Activated CD8-positive, alpha-beta memory T cell treated with anti-CD3 and anti-CD28 coated beads for 24 hours (primary cell): ENCODE measurements at places on chromosomes 16 and 17.

- no peak for DNase-seq
These were observed 394.7 kb upstream of the ASIC2 start for GRCh38 chr17:33687831-33688230.

DNA sequence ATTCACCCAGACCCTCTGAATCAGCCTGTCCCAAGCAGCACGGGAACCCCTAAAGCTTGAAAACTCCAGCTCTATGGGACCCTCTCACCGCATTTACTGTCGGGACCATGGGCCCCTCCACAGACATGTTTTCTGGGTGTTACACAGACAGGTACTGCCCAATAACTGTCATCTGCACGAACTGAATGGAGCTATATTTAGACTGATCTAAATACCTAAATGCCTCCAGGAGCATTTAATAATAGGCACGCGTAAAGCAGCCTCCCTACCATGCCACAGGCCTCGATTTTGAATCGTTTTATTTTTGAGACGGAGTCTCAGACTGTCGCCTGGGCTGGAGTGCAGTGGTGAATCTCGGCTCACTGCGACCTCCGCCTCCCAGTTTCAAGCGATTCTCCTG lies 49.7 kb downstream of the EMP2 start:
- no peak for DNase-seq

GRCh38 chr17:61331886-61332285 lies 67.8 kb upstream of the TBX2 start:
- no peak for DNase-seq

- no peak for DNase-seq
These were observed 119.1 kb downstream of the BANP start for GRCh38 chr16:88070341-88070740.

- no peak for DNase-seq
These were observed 6.6 kb upstream of the SPAG7 start for GRCh38 chr17:4974115-4974670.

DNA sequence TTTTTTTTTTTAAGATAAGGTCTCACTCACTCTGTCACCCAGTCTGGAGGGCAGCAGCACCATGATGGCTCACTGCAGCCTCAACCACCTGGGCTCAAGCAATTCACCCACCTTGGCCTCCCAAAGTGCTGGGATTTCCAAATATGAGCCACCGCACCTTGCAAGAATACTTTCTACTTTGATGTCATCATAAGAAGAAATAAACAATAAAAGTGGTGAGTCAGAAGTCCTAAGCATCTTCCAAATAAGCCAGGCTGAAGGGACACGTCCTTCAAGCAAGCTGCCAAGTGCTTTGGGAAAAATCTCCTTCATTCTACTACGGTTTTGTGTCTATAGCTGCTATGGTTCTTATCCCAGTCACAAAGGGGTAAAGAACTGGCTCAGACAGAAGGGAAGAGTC lies 20.3 kb downstream of the HASPIN start:
- DNase-seq = no peak

DNA sequence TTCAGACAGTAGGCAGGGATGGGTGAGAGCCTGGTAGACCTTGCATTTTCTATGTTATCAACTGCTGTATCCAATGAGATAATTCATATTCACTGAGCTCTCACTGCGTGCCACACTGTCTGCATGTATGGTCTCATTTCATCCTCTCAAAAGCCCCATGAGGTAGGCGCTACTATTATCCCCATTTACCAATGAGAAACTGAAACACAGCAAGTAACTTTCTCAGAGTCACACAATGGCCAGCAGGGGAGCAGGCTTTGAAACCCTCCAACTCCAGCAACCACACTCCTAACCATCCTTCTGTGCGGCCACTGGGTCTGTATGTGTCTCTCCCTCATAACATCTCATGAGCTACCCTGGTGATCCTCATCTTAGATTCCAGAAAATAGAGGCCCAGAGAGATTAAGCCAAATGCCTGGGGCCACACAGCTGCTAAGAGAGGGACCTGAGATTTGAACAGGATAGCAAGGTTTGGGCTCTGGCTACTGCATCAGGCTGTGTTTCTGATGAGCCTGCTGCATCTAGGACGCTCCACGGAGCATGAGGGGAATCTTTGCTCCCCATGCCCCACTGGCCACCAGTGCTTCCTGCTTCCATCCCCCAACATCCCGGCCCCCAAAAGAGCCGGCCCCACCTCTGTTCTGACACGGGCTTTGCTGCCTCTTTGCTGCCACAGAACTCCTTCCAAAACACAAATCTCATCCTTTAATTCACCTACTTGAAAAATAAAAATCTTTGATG lies 3.2 kb downstream of the CCR7 start:
- peak; percentile 85 for DNase-seq

GRCh38 chr16:5438591-5438990 lies 341.0 kb upstream of the EEF2KMT start:
- no peak for DNase-seq

- DNase-seq = no peak
These were observed 86.0 kb upstream of the LHX1 start for GRCh38 chr17:36851250-36851649.

- no peak for DNase-seq
These were observed 112.3 kb downstream of the ZNF423 start for GRCh38 chr16:49743658-49744057.

GRCh38 chr16:83400234-83400633 lies 407.5 kb upstream of the HSBP1 start:
- no peak for DNase-seq

DNA sequence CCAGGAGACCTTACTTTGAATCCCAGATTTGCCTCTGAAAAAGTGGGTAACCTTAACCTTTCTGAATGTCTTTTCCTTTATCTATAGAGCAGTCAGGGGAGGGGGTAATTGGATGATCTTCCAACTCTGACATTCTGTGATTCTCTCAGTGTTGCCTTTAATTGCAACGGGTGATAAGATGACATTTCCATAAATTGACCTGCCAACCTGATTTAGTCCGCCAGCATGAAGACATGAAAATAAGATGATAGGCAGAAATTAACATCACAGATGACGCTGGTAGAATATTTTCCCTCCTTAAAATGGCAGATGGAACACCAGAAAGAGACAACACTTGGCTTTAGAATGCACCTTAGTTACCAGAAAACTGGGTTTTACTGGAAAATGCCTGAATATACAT lies 72.6 kb downstream of the VAT1L start:
- DNase-seq = no peak

GRCh38 chr17:21183468-21183867 lies 30.5 kb downstream of the TMEM11 start:
- no peak for DNase-seq

GRCh38 chr16:57386381-57386951 lies 14.2 kb downstream of the CX3CL1 start:
- DNase-seq = no peak

DNA sequence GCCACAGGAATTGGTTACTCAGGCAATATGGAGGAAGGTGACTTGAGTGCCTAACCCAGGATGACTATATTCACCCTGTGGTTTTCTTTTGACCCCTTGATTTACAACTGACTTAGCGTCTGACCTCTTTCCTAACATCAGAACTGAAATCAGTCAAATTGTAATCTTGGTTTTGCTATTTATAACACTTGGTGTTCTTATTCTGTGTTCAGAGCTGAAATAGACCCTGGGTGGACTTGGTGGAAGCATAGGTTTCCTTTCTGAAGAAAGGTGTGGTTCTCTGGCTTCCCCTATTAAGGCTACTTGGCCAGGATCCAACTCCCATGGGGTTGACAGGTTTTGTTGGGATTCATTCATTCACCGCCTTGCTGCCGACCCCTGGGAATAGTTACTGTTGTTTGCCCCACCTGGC lies 80.8 kb downstream of the CLEC16A start:
- no peak for DNase-seq

DNA sequence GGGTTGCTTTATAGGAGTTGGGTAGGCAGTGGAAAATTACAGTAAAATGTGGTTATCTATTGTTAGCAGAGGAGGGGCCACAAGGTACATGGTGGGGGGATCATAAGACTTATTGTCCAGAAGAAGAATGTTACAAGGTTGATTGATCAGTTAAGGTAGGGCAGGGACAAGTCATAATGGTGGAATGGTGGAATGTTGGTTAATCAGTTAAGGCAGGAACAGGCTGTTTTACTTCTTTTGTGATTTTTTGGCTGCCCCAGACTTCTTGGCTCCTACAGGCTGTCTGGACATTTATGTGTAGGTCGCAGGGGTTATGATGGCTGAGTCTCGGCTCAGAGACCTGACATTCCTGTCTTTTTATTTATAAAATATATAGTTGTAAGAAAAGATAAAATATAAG lies 2277.1 kb downstream of the TP53TG3F start:
- no peak for DNase-seq

DNA sequence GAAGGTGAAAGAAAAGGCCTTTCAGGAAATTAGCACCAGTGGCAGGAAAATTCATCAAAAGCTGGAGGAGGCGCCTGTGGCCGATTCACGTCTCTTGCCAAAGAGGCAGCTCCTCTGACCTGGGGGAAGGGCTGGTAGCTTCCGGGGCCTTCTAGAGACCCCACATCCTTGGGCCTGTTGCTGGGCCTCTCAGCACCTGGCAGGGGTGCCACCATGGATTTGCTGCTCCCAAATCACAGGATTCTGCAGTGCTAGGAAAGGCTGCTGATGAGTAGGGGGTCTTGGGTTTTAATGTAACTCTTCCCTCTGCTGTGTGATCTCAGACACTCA lies 11.6 kb upstream of the CBFB start:
- no peak for DNase-seq

- no peak for DNase-seq
These were observed 5.2 kb downstream of the RUSF1 start for GRCh38 chr16:31502981-31503380.

GRCh38 chr17:61219460-61219859 lies 180.2 kb upstream of the TBX2 start:
- DNase-seq = no peak

DNA sequence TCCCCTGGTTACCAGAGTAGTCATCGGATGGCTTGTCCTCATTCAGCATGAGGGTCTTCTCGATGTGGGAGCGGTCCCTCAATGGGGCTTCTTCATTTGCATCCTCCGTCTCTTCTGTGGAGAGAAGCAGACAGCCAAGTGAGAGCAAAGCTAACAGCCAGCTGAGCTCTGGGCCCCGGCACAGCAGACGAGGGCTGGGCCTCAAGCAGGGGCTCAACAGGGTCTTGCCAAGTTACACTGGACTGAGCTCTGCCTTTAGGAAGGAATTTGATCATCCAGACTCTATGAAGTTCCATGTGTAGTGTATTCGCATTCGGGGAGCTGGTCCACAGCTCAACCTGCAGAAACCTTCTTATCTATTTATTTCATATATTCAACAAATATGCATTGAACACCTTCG lies 37.4 kb downstream of the SRL start:
- no peak for DNase-seq

- no peak for DNase-seq
These were observed 148.2 kb upstream of the GOT2 start for GRCh38 chr16:58882292-58882691.

- DNase-seq = no peak
These were observed 127.8 kb upstream of the KCNJ16 start for GRCh38 chr17:69947027-69947759.

GRCh38 chr16:80719573-80719972 lies 84.8 kb downstream of the CDYL2 start:
- no peak for DNase-seq

DNA sequence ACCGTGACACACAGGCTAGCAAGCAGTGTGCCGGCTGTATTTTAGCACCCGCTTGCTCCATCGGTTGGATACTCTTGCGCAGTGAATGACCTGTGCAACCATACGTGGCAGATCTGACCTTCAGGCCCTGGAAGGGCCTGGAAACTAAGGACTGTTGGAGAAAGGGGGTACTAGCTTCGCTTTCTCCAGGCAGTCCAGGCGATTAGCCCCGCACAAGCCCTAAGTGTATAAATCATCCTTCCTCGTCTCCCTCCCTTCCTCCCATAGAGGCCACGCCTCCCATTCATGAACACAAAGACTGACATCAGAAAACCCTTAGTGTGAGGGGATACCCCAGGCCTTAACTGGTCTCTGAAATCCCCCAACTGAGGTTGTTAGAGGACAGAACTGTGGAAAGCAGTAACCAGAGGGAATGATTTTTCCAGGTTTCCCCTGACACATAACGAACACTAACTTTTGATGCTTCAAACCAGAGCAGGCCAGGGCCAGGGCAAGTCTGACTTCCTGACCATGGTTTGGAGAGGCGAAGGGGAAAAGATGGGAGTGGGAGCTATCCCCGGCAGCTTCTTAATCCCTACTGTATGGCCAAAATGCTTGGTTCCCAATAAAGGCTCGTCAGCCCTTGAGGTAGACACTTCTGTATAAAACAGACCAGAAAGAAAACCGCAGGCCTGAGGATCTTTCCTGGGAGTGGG lies 1.4 kb upstream of the DYNLL2 start:
- peak; percentile 52 for DNase-seq

DNA sequence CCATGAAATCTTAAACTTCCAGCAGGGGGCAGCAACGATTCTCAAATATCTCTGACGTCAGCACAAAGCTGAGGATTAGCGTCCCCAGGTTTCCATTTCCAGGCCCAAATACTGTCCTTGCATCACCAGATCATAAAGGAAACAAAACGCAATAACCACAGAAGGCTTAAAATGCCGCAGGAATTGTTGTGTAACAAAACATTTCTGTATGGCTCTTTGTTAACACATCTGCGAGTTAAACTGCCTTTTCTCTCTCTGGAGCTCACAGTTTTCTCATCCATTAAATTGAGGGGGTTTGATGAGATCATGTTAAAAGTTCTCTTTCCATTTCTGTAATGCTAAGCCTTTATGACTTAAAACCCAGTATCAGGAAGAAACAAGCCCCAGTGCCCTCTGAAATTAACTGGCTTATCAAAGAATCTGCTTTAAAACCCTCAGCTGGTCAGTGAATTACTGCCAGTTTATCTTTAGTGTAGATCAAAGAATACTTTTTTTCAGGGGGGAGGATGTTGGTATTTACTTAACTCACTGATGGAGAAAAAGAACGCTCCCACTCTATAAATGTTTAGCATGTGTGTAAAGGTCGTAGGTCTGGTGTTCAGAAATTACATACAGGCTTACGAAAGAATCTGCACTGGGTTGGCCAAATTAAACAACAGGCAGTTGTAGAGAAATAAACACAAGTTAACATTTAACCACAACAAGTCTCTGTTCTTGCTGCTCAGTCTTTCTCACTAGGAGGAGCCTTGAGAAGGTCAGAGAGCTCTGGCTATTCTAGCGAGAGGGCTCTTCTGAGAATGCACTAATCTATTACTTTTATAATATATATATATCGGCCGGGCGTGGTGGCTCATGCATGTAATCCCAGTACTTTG lies 10.6 kb upstream of the TERF2 start:
- peak; percentile 84 for DNase-seq

- no peak for DNase-seq
These were observed 6.9 kb downstream of the CREBBP start for GRCh38 chr16:3873482-3874173.

- DNase-seq = no peak
These were observed 27.4 kb upstream of the MRC2 start for GRCh38 chr17:62599964-62600657.

DNA sequence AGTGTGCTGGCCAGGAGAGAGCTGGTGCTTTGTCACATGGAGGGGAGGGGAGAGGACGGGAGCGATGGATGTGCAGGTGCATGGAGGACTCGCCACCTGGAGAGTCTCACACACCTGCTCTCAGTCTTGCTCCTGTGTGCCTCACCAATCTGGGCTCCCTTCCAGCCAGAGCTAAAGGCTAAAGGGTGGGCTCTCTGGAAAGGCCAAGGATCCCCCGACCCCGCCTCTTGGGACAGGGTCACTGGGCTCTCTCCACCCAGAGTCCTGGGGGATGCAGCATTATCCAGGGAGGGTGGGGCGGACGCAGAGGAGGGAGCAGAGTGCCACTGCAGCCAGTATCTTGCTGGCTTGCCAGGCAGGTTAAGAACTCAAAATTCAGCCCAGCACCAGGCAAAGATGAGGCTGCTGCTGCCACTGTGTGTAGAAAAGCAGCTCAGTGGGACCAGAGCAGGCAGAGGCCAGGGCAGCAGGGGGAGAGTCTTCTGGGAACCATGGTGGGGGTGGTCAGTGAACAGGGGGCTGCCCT lies 5.4 kb upstream of the STAT5B start:
- peak; percentile 46 for DNase-seq
